ENCODE measurements at places on chromosomes 13 and 19.
A peak's percentile ranks its signal among the peaks of the same experiment; 100 is the strongest.

DNA sequence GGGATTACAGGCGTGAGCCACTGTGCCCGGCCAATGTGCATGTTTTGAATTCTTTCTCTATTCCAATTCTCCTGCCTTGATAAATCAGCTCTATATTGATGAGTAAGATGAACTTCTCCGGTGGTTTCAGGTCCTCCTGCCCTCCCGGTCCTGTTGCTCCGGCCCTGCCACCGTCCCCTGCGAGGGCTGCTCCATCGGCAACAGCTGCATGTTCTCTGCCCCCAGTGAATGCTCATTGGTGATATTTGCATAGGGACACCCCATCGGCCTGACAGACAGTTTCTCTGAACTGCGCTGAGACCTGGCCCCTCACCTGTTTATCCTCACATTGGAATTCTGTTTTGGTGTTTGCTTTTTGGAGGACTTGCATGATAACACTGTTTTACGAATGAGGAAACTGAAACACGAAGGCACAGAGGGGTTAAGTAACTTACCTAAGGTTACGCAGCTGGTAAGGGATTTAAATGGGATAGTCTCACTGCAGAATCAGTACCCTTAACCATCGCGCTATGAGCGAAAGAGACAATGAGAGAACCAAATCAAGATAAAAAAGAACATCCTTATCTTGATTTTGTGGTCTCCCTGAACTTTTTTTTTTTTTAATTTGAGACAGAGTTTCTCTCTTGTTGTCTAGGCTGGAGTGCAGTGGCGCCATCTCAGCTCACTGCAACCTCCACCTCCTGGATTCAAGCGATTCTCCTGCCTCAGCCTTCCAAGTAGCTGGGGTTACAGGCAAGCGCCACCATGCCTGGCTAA is 32.2 kb downstream of the ZNF557 start:
- DNase-seq: no peak

DNA sequence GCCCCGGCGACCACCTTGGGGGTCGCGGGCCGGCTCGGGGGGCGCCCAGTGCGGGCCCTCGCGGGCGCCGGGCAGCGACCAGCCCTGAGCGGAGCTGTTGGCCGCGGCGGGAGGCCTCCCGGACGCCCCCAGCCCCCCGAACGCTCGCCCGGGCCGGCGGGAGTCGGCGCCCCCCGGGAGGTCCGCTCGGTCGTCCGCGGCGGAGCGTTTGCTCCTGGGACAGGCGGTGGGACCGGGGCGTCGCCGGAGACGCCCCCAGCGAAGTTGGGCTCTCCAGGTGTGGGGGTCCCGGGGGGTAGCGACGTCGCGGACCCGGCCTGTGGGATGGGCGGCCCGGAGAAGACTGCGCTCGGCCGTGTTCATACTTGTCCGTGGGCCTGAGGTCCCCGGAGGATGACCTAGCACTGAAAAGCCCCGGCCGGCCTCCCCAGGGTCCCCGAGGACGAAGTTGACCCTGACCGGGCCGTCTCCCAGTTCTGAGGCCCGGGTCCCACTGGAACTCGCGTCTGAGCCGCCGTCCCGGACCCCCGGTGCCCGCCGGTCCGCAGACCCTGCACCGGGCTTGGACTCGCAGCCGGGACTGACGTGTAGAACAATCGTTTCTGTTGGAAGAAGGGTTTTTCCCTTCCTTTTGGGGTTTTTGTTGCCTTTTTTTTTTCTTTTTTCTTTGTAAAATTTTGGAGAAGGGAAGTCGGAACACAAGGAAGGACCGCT is 729 bp downstream of the STK11 start:
- DNase-seq: no peak

- peak; percentile 18 for DNase-seq
These were observed 1.7 kb downstream of the PRR12 start for GRCh38 chr19:49592486-49593232.

DNA sequence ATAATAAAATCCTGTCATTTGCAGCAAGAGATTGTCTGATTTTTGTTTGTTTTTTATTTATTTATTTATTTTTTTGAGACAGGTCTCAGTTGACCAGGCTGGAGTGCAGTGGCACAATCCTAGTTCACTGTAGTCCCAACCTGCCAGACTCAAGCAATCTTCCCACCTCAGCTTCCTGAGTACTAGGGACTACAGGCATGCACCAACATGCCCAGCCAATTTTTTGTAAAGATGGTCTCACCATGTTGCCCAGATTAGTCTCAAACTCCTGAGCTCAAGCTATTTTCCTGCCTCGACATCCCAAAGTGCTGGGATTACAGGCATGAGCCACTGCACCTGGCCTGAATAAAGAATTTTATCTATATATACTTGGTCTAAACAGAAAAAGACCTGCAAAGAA is 17.6 kb downstream of the ZNF233 start:
- no peak for DNase-seq

DNA sequence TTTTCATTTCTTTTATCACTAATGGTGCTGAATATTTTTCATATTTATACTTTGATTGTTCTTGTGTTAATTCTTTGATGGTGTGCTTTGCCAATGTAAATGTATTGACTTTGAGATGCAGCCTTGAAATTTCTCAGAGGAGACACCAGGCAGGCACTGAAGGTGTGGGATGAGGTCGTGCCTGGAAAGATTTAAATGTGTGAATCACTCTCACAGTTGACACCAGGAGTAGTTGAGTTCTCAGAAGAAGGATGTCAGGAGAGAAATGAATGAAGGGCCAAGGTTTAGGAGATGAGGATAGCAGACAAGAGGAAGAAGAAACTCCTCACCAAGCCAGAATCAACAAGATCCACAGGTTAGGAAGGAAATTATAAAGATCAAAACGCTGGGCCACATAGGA is 10.1 kb upstream of the KL start:
- no peak for DNase-seq

DNA sequence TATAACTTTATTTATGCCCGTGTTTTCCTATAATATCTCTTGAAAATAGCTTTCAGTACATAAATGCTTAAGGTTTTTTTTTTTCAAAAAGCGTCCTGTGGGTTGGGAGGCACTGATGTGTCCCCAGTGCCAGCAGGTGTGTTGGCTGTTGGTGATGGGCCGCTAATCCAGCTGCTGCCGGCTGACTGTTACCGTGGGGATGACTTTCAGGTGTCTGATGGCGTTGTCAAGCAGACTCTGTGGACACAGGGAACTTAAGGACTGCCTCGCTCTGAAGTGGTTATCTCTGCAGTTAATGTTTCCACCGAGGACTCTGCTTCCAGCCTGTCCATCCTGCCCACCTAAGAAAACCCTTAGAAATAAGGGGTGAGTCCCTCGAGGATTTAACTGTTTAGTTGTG is 94.5 kb downstream of the ANKRD10 start:
- no peak for DNase-seq

DNA sequence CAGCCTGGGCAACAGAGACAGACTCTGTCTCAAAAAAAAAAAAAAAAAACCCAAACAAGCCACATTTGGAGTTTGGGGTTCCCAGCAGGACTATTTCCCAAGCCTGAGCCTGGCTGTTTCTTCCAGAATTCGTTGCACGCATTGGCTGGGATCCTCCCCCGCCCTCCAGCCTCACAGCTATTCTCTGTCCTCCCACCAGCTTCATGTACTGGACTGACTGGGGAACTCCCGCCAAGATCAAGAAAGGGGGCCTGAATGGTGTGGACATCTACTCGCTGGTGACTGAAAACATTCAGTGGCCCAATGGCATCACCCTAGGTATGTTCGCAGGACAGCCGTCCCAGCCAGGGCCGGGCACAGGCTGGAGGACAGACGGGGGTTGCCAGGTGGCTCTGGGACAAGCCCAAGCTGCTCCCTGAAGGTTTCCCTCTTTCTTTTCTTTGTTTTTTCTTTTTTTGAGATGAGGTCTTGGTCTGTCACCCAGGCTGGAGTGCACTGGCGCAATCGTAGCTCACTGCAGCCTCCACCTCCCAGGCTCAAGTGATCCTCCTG is 26.7 kb downstream of the LDLR start:
- no peak for DNase-seq

- no peak for DNase-seq
These were observed 336.0 kb downstream of the SUCLA2 start for GRCh38 chr13:47665043-47665442.

- no peak for DNase-seq
These were observed 14.3 kb upstream of the ZNF541 start for GRCh38 chr19:47587295-47587694.

DNA sequence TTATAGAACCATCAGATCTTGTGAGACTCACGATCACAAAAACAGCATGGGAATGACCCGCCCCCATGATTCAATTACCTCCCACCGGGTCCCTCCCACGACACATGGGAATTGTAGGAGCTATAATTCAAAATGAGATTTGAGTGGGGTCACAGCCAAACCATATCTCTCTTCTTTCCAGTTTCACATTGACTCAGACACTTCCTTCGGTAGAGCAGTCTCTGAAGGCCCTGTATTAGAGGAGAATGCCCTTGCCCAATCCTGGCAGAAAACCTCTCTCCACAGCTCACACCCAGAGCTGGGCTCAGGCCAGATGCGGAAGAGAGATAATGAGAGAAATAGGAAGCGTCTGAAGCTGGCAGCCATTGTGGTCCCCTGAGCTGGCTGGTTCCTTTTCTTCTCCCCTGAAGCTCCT is 72.4 kb upstream of the CLDN10 start:
- DNase-seq: no peak

DNA sequence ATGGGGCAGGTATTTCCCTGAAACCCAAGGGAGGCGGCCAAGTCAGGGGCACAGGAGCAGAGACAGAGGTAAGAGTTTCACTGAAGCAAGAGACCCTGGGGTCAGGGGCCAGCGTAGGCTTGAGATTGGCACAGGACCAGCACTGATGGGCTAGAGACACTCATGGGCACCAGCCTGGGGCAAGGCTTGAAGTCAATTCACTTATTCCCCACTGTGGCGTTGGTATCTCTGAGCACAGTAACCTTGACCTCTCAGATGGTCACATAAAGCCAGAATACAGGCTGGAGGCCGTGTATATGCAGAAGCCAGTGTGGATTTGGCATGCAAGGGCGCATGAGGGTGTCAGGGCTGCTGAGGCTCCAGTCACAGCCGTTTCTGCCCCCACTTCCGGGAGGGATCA is 173.5 kb upstream of the GPR12 start:
- no peak for DNase-seq

- no peak for DNase-seq
These were observed 12.2 kb upstream of the CCDC97 start for GRCh38 chr19:41297628-41298347.

- no peak for DNase-seq
These were observed 1.2 kb upstream of the PLEKHF1 start for GRCh38 chr19:29663861-29664752.

DNA sequence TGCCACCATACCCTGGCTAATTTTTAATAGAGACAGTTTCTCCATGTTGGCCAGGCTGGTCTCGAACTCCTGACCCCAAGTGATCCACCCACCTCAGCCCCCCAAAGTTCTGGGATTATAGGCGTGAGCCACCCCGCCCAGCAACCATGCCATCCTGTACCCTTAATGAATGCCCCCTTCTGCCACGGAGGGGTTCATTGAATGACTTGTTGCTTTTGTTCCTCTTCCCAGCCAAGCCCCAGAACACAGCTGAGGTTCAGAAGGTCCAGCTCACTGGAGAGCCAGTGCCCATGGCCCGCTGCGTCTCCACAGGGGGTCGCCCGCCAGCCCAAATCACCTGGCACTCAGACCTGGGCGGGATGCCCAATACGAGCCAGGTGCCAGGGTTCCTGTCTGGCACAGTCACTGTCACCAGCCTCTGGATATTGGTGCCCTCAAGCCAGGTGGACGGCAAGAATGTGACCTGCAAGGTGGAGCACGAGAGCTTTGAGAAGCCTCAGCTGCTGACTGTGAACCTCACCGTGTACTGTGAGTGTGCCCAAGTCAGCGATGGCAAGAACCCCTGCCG is 6.0 kb downstream of the PVR start:
- DNase-seq: no peak

DNA sequence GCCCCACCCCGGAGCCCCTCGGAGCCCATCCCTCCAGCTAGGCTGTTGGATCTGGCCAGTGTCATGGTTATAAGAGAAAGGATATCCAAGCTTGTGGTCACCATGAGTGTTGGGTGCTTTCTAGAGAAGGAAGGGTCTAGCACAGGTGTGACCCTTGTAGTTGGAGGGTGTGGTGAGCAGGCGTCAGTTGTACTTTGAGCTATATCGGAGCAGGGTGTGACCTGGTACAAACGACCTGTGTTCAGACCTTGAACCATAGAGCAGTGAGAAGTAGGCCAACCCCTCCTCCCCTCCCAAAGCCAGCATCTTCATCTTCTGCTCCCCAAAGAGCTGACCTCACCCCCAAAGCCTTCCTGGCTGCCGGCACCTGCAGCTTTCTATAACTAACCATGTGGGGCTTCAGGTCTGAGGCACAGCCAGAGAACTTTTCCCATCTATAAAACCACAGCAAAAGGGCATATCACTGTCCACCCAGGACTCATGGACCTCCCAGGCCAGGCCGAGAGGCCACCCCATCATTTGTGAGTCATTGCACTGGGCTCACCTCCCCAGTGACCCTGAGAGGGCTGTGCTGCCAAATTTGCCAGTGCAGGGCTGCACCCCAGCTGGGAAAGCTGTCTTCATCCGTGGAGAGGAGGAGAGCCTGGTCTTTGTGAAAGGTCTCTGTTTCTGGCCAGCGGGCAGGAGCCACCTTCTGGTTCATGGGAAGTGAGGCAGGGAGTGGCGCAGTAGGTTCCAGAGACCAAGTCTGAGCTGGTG is 14.2 kb downstream of the RAB8A start:
- no peak for DNase-seq

DNA sequence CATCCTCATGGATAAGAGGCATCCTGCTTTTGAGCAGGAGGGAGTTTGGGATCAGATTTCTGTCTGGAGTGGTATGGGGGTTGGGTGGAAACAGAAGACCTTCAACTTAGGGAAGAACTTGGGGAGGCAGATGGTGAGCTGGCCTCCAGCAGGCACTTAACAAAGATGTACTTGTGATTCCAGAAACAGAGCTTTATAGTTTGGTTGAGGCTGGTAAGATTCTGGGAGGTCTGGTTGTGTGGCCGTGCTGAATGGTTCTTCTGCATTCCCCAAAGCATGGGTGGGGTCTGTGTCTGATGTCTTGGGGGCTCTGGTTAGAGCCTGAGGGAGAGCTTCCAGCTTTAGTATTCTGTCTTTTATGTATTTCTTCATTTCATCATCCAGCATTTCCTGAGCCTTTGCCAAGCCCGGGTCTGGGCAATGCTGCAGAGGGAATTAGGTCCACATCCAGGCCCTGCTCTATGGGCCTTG is 4.8 kb downstream of the MEGF8 start:
- no peak for DNase-seq

DNA sequence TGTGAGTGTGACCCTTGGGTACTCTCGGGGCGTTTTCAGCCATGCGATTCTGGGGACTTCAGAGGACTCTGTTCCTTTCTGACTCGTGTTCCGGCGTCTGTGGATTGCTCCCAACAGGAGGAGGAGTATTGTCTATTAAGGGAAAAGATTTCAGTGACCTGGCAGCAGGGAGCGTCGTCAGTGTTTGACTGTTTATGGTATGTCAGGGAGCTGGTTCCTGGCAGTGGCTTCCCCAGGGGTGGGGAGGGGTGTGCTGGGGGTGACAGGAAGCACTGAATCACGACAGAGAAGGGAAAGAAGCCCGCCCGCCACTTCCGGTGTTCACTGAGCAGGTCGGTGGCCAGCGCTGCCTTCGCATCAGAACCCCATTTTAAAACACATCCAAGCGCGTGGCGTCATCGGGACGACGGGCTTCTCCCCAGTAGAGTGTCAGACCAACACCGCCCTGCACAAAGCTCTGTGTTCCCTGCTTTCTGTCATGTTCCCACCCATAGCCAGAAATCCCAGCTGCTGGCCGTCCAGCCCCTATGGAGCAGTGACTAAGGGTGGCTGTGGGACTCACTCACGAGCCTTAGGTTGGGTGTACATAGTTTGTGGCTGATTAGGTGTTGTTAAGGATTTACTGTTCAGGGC is 33.8 kb downstream of the COL4A2 start:
- peak; percentile 47 for DNase-seq

All from kidney glomerular epithelial cell (primary cell).